Cardiac fibroblast (primary cell): ENCODE measurements at places on chromosomes 2 and 18.

- DNase-seq: no peak
Observed at GRCh38 chr2:238954841-238955591, 107.1 kb downstream of the TWIST2 start.

GRCh38 chr2:147913701-147914480, 69.1 kb downstream of the ACVR2A start:
- peak; percentile 25 for DNase-seq

DNA sequence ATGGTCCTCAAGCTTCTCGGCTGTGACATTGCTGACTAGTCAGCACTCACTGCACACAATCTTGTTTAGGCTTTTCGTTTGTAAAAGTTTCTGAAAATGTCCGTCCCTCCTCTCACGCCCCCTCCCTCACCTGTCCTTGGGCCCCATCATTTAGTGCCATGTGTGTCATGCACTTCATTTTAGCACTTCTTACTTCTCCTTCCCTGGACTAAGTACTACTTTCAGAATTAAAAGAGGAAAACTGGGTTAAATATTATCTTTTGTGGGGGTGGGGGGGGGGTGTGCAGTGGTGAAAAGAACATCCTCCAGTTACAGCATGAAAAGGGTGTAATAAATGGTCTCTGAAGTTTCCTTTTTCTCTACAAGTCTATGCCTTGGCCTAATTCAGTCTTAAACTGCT, 182.0 kb upstream of the SP5 start:
- DNase-seq: no peak

DNA sequence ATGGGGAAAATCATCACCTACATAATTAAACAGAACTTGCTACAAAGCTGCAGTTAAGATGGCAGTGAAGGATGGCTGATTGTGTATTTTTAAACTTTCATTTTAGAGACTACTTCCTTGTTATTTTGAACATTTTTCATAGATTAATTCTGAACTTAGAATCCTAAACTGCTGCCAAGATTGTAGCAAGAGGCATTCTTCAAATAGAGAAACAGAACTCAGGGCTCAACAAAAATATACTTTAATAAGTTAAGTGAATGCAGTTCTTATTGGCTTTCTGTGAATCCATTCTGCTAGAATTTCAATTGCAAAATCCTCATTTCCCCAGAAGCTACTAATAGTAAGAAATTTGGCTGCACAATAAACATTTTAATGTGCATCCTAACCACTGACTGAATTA, 160.3 kb downstream of the L3MBTL4 start:
- no peak for DNase-seq

- no peak for DNase-seq
Observed at GRCh38 chr18:36733150-36733549, 95.7 kb downstream of the TPGS2 start.
